Epithelial cell of esophagus (primary cell): ENCODE measurements at places on chromosomes 2 and 18.
A peak's percentile ranks its signal among the peaks of the same experiment; 100 is the strongest.

GRCh38 chr2:119871725-119872124 is 112.0 kb downstream of the PTPN4 start:
- peak; percentile 2 for DNase-seq

GRCh38 chr2:238101891-238102841 is 2.0 kb downstream of the ESPNL start:
- no peak for DNase-seq

DNA sequence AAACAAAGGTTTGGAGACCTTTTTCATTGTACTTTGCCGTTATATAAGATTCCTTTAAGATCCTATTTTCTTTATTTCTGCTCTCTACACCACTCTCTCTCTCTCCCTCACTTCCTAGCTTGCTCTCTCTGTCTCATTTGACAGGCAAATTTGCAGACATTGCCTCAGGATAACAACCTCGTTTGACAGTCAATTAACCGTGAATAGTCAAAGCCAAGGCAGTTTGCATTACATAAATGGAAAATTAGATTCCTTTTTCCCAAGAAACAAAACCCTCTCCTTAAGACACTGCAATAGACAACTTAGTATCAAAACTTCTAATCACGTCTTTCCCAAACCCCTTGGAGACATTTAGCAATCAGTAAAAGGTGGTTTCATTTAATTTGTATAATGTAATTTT is 7.4 kb downstream of the SKOR2 start:
- DNase-seq: no peak

DNA sequence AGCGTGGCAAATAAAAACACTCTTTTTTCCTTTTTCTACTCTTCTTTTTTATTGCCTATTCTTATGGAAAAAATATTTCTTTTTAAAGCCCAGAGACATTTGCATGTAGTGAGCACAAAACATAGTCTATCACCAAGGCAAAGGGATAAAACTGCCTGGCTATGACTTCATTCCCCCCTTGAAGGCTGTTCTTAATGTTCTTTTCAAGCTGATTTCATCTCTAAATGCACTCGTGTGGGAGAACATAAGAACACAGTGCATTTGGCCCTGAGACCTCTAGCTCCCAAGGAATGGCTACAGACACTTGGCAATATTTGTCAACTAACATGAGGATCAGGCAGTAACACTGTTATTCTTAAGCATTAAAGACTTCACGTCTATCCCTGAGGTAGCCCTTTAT is 17.4 kb upstream of the DNAJC10 start:
- DNase-seq: no peak

GRCh38 chr2:158745866-158746382 is 49.2 kb upstream of the DAPL1 start:
- no peak for DNase-seq

GRCh38 chr2:120283649-120284048 is 31.0 kb downstream of the RALB start:
- DNase-seq: no peak

DNA sequence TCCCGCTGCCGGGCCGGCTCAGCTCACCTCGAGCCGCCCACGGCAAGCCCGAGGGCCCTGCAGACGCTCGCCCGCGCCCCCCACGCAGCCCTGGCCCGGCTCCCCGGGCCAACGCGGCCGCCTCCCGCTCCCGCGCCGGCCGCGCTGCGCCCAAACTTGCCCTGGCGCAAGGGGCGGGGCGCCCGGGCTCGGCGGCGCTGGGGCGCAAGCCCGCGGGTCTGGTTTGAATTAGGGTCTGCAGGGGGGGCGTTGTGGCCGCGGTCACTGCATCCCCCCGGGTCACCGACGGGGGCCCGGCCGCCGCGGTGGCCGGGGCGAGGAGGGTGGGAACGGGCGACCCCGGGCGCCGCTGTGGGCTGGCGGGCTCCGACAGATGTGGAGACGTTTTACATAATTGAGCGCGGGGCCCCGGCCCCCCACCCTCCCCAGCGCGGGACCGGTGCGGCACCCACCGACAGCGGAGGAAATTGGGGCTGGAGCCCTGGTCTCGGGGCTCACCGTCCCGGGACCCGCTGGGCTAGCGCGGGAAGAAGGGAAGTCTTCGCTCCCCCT is 690 bp downstream of the SDC1 start:
- DNase-seq: no peak

DNA sequence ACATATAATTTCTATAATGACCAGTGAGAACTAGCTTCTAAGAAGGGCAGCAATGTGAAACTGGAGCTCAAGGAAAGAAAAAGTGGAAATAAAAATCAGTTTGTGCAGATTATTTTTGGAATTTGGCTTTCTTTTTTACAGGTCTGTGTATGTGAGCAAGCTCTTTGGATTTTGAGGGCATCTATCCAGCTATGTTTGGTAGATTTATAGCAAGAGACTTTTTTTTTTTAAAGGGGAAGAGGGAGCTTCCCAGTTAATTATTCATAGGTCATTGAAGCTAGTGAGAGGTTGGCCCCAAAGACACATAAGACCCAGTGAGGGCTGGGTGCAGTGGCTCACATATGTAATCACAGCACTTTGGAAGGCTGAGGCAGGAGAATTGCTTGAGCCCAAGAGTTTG is 24.0 kb upstream of the COLEC12 start:
- no peak for DNase-seq

GRCh38 chr18:23878336-23878900 is 136.1 kb upstream of the TTC39C start:
- no peak for DNase-seq

DNA sequence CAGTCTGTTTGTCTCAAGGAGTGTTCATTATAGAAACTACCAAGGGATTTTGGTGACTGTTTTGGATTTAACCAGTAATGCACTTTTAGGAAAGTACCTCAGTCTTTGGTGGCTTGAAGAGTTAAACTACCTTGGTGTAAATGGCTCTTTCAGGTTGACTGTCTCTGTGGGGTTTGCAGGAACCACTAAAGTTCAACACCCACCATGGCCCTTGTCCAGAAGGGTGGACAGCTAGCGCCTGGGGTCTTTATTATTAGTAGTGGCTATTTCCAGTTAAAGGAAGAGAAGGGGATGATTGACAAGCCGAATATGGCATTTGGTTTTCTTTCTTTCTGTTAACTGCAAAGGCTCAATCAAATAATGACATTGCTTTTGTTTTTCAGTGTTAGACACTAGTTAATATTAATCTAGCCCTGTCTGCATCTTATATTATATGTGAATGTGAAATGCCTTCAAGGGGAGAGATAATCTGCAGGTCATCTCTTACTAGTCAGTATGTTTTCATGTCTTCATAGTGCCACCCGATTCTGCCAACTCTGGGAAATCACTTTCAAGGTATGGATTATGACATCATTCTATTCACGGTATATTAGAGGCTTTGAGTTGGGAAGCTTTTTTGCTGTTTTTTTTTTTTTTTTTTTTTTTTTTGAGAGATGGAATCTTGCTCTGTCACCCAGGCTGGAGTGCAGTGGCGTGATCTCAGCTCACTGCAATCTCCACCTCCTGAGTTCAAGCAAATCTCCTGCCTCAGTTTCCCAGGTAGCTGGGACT is 56.4 kb downstream of the MAP4K4 start:
- DNase-seq: no peak

DNA sequence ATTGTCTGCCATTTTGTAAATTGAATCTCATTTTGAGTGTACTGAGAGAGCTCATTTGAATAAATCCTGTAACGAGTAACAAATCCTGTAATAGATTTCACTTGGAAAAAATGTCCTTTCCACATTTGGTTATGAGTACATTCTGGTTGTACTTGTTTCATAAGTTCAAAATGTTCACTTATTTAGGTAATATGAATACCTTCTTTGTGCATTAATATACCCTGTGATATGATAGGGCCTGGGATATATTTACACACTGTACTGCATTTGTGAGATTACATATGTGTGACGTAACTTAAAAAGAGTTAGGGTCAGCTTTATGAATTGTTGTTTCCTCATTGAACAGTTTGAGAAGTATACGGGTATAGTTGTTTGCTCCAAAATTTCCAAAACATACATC is 16.1 kb downstream of the AGFG1 start:
- DNase-seq: no peak

- DNase-seq: no peak
Measured at GRCh38 chr2:105841551-105841950, 96.8 kb downstream of the NCK2 start.

GRCh38 chr2:218367415-218368149 is 10.9 kb downstream of the CATIP start:
- peak; percentile 45 for DNase-seq

DNA sequence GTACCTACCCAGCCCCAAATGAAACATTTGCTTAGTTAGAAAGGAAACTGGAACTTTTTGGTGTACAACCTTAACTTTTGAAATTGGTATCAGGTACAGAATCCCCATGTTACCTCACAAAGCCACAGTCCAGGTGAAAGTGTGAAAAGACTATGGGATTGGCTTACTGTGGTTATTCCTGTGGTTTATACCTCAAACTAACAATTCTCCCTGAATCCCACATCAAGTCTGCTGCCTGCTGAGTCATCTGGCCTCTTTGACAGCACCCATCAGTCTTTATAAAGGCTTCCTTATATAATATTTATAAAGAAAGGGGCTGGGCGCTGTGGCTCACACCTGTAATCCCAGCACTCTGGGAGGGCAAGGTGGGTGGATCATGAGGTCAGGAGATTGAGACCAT is 164.6 kb downstream of the TMEM247 start:
- peak; percentile 78 for DNase-seq

DNA sequence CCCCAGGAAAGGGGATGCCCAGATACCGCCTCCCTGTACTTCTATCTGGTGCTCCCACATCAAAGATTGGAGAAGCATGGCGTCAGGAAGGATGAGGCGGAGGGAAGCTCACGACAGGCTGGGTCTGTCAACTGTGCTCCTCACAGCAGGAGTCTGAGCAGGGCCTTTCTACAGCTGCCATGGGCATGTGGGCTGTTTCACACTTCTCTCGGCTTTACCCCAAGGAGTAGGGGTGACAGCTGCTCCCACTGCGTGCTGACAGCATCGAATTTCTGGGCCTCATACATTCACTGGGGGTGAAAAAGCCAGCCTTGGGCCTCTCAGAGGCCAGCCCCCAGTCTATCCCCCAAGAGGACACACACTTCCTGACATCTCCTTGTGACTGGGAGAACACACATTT is 21.1 kb downstream of the NEURL3 start:
- no peak for DNase-seq

GRCh38 chr2:147600223-147600622 is 244.6 kb upstream of the ACVR2A start:
- peak; percentile 6 for DNase-seq

DNA sequence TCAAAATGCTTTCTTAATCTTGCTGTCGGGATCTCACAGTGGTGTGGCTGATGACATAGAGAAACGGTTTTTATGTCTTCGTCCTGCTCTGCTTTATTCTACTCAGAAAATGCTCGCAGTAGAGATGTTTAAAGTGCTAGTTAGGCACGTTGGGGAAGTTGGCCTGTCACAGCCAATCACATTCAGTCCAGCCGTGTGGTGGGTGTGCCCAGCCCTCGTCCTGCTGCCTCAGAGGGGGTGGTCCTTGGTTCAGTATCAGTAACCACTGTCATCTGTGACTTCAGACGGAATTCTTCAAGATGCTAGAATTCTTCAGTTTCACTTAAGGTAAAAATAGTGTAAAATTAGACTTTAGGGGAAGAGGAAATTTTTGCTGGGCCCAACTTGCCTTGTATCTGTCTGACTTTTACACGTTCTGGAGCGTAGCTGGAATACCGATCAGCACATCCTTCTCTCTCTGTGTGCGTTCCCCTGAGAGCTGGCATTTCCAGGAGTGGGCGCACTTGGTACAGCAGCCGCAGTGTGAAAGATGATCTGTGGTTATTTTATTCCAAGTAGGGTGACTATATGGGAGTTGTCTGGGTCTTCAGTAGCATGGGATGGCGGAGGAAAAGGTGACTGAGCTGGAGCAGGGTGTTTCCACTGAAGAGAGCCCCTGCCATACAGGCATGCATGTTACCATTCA is 18.5 kb downstream of the TRAF3IP1 start:
- DNase-seq: no peak

DNA sequence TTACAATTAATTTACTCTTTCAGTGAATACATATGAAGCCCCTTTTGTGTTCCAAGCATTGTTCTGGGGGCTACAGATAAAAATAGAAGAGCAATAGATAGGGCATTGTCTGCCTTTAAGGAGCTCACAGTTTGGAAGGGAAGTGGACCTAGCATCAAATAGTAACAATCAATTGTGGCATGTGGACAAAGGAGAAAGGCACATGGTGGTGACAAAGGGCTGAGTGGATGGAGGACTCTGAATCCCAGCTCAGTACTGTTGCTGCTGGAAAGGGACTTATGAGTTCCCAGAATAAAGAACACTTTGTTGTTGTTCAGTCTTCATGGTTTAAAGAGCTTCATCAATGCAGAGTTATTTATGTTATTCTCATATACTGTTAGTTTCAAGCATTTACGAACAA is 217.7 kb downstream of the HRH4 start:
- DNase-seq: no peak

DNA sequence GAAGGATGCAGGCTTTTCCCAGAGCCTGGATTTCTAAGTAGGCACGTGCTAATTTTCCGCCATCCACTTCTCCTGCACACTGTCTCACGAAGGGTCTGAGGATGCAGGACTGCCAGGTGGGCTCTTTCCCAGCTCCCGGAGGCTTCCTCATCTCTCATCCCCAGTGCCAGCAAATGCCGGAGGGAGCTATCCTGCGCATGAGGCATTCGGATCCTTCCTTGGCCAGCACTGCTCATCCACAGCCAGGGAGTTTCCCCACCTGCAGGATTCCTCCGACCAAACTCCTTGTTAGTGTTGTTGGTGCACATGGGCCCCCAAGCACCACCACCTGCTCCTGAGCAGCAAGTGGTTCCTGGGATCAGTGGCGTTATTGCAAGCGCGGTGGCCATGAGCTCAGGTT is 5.0 kb downstream of the CNDP1 start:
- no peak for DNase-seq

- DNase-seq: peak; percentile 70
Measured at GRCh38 chr2:63842149-63843061, 709 bp downstream of the UGP2 start.

DNA sequence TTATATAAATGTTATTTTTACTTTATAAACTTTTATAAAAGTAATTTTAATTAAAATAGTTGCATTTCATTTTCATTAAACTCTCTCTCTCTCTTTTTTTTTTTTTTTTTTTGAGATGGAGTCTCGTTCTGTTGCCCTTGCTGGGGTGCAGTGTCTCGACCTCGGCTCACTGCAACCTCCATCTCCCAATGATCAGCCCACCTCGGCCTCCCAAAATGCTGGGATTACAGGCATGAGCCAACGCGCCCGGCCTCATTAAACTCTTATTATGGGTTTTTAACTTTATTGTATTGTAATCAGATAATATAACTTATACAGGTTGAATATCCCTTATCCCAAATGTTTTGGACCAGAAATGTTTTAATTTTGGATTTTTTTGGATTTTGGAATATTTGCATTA is 10.9 kb upstream of the NPPC start:
- no peak for DNase-seq

DNA sequence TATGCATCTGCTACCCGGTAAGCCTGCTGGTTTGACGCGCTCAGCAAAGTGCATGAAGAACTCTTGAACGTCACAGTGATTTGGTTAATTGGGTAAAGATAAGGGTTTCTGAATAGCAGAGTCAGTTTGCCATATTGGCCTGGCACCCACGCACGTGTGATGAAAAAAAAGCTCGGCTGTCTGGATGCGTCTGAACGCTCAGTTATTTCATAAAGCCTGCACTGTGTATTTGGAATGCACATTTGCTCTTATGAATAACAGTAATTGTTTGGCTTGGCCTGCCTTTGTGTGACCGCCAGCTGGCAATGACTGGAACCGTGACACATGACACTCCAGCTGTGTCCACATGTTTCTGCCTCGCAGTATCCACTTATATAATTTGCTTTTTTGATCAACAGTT is 129.2 kb upstream of the MEIS1 start:
- DNase-seq: peak; percentile 1

GRCh38 chr2:100071335-100072043 is 70.9 kb downstream of the AFF3 start:
- DNase-seq: no peak

GRCh38 chr2:70516596-70516995 is 37.0 kb downstream of the TGFA start:
- DNase-seq: peak; percentile 61
